AG08395 (cell line): ENCODE measurements at places on chromosomes 2 and 18.

DNA sequence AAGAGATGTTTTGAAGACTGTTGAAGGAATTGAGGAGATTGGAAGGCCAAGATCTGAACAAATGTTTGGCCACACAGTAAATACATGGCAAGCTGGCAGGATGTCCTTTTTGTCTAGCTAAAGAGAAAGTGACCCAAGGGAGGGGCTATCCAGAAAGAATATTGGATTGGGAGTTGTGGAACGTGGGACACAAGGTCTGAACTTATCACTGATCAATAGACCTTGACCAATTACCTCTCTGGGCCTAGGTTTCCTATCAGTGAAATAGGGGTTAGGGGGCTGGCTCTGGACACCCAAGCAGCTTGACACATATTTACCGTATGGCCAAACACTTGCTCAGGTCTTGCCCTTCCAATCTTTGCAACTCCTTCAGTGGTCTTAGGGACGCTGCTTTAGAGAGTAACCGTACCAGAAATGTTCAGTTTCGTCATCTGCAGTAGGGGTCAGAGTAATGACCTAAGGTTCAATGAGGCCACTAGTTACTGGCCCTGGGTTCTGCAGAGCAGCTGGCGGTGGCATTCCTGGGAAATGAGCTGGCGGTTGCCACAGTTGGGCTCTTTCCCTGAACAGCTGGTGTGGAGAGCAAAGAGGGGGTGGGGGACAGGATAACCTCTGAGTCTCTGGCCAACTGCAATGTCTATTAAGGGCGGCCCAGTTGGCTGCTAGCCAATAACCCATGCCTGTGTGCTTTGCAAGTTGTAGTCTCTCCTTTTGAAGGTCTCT lies 70.1 kb upstream of the STPG4 start:
- peak; percentile 79 for DNase-seq

- DNase-seq: no peak
These were observed 98.7 kb downstream of the CLIP4 start for GRCh38 chr2:29213888-29214291.

DNA sequence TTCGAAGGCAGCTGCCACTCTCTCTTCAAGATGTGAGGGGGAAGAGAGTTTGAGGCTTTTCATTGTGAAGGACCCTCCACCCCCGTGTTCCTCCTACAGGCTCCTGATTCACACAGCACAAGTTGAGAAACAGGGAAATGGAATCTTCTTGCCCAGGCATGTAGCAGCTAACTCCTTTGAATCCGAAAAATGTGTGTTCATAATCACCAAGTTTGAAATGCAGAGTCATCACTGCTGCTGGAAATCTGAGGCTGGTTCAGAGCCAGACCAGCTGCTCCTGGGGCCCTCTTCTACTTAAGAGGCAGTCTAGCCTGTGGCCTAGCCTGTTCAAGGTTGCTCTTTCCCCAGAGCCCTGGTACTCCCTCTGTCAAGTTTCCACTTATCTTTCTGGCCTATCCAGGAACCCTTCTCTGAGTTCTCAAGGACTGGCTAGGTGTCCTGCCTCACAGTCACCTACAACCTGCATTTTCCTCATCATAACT lies 166.4 kb downstream of the TMEM247 start:
- DNase-seq: peak; percentile 87

DNA sequence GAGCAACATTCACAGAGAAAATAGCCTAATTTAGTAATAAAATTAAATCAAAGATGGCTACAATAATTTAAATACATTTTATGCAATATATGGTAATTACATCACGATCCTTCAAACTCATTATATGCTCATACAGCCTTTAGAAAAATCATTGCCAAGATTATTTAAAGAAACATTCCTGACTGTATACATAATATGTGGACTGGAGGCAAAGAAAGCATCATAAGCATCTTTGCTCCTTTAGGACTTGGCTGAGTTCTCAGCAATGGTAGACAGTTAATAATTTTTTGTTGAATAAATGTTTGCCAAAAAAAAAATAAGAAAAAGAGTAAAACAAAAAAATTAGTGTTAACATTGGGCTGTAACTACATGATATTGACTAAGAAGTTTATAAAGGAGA lies 26.9 kb downstream of the NCKAP5 start:
- no peak for DNase-seq

- no peak for DNase-seq
These were observed 155.3 kb downstream of the PRKCE start for GRCh38 chr2:45806563-45807358.

DNA sequence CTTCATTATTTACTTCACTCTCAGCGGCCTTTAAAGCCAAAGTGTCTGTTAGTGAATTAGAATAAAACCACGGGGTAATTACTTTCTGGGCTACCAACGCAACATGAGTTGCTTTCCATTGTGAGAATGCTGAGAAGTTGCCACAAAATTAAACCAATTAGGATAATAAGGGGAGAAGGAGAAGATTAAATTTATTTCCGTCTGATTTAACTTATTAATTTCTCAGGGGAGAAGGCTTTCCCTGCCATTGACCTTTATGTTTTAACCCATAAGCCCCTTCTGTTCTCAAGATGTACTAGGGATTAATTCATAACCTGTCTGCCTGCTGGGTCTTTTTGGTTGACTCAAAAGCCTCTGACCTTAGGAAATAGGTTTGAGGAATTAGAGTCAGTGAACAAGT lies 42.3 kb upstream of the IGFBP5 start:
- DNase-seq: no peak

GRCh38 chr2:132439703-132440398 lies 23.2 kb downstream of the GPR39 start:
- DNase-seq: no peak

DNA sequence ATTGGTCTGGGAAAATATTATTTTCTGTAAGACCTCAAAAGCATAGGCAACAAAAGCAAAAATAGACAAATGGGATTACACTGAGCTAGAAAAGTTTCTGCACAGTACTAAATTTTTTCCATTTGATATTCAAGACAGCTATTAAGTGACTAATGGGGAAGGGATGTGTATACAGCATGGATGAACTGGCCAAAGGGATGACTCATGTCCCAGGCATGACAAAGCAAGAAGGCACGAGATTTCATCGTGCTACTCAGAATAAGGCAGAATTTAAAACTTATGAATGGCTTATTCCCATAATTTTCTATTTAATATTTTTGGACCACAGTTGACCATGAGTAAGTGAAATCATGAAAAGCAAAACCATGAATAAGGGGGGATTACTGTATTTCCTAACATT lies 1250.1 kb upstream of the GYPC start:
- peak; percentile 56 for DNase-seq

DNA sequence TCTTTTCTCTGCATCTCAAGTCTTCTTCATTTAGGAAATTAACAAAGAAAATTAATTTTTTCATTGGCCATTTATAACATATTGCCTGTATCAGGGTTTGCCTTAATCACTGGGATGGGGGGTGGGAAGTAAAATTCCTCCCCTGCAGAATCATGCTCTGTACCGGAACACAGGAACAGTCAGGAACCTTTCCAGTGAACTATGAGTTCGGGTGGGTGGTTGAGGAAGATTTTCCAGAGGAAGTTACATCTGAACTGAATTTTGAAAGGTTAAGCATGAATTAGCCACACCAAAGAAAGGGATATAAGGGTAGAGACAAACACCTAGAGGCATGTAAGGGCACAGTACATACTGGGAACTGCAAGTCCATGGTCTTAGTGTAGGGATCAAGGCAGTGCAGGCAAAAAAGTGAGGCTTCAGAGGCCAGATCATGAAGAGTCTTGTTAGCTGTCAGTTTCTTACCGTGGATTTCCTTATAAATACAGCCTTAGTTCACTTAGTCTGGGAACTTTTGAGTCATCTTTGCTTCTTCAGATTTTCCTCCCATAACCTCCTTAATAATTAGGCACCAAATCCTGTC lies 55.6 kb downstream of the FAM117B start:
- no peak for DNase-seq

DNA sequence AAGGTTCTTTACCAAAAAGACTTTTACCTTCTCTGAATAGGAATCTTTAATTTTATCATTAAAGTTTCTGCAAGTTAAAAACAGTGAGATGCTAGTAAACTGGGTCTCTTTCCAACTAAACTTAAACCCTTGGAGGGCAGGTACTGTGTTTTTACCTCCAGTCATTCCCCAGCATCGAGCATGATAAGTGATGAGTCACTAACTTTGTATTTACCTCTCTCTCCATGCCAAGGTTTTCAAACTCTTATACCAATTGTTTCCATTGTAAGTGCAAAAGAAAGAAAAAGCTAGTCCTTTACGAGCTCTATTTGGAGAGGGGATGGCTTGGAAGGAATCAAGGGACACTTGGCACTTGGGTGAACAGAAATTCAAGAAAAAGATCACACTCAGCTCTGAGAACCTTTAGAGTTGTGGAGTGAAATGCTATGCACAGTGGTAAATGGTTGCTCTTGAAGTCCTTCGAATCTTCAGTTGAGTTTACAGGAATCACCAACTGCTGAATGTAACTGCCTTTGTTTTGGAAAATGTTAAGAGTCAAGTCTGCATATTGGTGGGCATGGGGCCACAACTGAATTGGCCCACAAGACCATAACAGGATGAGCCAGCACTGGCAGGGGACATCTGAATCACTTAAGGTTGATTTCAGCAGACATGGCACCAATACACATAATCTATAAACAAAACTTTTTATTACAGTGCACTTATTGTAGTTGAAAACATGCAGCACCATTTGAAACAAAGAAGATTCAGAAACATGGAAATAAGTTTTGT lies 8.3 kb upstream of the RBM43 start:
- no peak for DNase-seq

DNA sequence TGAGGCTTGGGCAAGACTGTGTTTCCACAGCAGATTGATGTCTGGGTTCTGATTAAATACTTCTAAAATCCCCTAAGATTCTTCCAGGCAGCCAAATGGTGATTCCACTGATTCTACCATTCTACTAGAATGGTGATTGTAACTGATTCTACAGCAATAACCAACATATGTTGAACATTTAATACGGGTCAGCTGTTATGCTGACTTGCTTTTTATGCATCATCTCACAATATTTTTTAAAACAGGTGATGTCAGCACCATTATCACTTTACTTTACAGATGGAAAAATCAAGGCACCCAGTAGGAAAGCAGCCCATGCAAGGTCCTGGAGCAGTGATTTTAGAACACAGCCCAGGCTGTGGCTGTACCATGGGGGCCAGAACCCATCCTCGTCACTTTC lies 37.5 kb downstream of the TIMM21 start:
- no peak for DNase-seq

DNA sequence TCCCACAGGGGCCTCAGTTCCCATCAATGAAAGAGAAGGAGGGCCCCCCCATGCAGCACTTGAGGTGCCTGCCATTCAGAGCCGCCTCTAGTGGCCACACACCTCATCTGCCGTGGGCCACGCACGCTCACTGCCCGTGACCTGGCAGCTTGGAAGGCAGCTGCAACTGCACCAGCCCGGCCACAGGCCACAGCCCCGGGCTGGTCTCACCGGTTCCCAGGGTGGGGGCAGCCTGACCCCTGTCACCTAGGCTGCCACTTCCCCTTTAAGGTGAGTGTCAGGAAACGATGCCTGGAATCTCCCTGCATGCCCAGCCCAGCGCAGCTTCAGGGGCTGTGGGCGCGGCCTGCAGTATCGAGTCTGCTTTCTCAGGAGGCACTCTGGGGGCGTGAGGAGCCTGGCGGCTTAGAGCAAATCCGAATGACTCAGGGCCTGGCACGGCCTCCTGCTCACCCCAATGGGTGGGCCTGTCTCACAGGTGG lies 2.6 kb downstream of the MAB21L4 start:
- peak; percentile 60 for DNase-seq
